Osteoblast (primary cell): ENCODE measurements at places on chromosomes 12 and 14.

- DNase-seq = peak; percentile 61
Observed at GRCh38 chr14:93133464-93133863, 17.7 kb upstream of the ITPK1 start.

DNA sequence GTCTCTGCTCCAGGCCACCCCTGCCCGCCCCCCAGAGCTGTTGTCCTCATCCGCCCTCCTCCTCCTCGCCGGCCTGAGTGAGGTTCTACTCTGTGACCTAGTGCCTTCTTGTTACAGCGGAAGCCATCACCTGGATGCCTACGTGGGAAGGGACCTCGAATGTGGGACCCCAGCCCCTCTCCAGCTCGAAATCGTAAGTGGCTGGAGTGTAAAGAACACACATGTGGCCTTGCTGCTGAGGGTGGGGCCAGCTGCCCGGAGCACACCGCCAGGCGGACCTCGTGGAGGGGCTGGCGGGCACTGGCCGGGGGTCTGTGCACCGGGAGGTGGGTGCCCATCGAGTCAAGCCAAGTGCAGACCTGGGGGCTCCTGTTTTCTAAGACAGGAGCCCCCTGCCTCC, 19.4 kb downstream of the MEG3 start:
- DNase-seq = peak; percentile 42

GRCh38 chr12:68317047-68317667, 15.0 kb downstream of the MDM1 start:
- no peak for DNase-seq

- peak; percentile 50 for DNase-seq
Observed at GRCh38 chr12:56084958-56085543, 5.1 kb downstream of the ERBB3 start.

DNA sequence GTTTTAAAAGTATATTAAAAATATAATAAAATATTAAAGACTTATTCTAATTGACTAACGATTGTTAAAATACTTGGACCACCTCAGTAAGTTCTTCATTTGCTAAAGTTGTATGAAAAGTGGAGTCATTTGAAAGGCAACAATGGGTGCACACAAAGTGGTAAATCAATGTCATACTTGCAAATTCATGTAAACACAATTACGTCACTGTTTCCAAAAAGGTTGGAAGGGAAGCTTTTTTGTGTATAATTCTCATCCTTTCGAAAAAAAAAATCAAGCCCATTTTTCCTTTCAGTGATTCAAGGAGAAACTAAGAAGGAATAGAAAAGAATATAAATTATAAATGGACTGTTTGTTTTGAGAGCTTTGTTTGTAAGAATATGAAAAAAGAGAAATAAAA, 166.2 kb downstream of the PIK3C2G start:
- no peak for DNase-seq
